Neural crest cell (in vitro differentiated cells): ENCODE measurements at places on chromosomes 12 and 14. TPM values are rescaled to one million over a fixed set of nuclear protein-coding genes. Genes with fewer than 3 reads are reported as not detected.

GRCh38 chr14:102935756-102936155, 13.3 kb downstream of the AMN start:
- no peak for DNase-seq

GRCh38 chr12:110743571-110744093, 941 bp upstream of the PPP1CC start:
- peak; percentile 10 for DNase-seq

- DNase-seq = peak; percentile 9
Observed at GRCh38 chr14:52314595-52315354, 663 bp downstream of the PTGER2 start.

DNA sequence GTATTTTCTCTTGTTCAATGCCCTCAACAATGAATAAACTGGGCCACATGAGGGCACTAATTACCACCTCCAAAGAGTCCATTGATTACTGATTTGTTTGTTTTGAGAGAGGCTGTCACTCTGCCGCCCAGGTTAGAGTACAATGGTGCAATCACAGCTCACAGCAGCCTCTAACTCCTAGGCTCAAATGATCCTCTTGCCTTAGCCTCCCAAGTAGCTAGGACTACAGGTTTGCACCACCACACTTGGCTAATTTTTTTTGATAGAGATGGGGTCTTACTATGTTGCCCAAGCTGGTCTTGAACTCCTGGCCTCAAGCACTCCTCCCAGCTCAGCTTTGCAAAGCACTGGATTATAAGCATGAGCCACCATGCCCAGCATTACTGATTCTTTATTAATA, 28.3 kb upstream of the SYCP3 start:
- DNase-seq = no peak

DNA sequence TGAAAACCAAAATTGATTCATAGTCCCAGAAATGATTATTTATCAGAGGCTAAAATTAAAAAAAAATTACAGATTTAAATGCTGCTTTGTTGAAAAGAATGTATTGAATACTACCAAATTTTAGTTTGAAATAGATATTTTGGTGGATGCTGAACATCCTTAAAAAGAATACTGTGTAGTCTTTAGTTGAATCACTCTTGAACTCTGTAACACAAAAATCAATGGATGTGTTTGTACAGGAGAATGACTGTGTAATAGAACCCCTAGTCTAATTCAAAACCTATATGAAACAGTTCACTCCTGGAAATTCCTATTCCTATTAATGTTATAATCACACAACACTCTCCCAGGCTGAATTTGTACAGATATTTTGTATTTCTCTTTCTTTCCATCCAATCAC, 1.5 kb upstream of the TSPAN8 start:
- no peak for DNase-seq

DNA sequence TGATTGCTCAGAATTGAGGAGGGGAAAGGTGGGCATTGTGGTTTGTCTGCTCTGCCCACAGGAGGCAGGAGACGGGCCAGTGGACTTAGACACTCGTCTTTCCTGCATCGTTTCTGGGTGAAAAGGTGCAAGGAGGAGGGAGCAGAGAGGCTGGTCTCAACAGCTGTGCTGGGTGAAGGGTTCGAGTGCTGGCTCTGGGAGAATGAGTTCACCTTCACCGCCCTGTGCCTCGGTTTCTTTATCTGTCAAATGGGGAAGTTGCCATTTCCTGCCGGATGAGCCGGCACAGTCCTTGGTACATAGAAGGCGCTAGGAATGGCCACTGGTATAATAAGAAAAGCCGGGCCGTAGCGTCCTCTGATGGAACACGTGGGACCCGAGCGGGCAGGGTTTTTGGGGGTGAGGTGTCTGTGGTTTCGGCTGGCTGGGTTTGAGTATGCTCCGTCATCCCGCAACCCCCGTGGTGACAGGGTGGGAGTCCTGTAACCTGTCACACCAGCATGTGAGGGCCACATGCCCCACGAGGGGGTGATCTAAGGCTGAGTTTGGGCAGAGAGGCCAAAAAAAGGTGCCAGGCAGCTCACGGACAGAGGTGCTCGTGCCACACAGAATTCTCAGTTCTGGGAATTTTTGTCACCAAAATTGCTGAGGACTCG, 7.3 kb downstream of the BCL7A start:
- no peak for DNase-seq

DNA sequence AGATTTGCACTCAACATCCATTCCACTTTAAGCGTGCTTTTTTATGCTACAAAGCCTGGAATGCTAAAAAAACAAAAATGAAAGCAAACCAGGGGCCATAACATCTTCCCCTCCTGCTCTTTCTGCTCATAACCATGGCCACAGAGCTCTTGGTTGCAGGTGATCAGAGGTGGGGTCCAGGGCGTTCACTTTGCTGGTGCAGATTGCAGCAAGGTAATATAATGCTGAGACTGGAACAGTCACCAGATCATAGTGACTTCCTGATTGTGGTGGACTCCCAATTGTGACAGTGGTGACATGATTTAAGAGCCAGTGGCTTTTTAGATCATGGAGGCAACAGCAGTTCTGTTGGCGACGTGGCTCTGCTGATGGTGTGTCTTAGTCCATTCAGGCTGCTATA, 115.0 kb upstream of the CPM start:
- no peak for DNase-seq

FLVCR2 gene
- total RNA-seq = 3.0 and 8.7 TPM in 2 replicates
